Hematopoietic multipotent progenitor cell treated with erythropoietin and hydrocortisone succinate and interleukin-3 and kit ligand, for 8 days (in vitro differentiated cells): ENCODE measurements at places on chromosomes 7 and 10.

- no peak for DNase-seq
These were observed 25.5 kb downstream of the IL15RA start for GRCh38 chr10:5951721-5952407.

DNA sequence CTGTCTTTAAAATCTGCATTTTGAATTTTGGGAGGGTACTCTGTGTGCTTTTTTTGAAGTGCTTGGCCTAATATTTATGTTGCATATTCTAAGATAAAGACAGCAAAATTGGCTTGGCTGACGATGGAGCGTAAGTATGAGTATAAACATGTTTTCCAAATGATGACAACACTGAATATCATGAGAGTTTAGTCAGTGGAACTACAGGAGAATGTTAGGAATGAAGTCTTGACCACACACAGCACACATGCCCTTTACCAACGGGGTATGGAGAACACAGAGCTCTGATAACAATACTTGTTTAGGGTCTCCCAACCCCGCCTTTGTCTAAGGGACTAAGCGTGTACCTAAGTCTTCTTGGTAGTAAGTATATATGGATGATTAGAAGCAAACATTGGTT lies 253.9 kb upstream of the FZD8 start:
- DNase-seq, result no peak

GRCh38 chr10:130218936-130219335 lies 82.7 kb downstream of the GLRX3 start:
- no peak for DNase-seq

- no peak for DNase-seq
These were observed 14.1 kb upstream of the DLG5 start for GRCh38 chr10:77940627-77941026.

DNA sequence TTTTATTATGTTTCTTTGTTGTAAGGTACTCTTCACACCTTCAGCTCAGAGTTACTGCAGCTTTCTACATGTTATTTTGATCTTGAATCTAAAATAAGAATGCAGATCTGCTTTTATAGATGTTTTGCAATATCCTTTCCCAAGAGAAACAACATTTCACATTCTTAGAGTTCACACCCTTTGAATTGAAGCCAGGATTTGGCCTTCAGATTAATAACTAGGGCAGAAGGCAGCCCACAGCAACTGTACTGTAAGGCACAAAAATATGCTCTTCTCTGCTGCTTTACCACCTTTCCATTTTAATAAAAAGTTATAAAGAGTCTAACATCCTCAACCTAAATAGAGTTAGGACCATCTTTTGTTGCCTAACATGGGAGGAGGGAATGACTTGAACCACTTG lies 224.7 kb downstream of the LHFPL3 start:
- DNase-seq, result no peak

- no peak for DNase-seq
These were observed 251.7 kb upstream of the MYO3A start for GRCh38 chr10:25682203-25682851.

DNA sequence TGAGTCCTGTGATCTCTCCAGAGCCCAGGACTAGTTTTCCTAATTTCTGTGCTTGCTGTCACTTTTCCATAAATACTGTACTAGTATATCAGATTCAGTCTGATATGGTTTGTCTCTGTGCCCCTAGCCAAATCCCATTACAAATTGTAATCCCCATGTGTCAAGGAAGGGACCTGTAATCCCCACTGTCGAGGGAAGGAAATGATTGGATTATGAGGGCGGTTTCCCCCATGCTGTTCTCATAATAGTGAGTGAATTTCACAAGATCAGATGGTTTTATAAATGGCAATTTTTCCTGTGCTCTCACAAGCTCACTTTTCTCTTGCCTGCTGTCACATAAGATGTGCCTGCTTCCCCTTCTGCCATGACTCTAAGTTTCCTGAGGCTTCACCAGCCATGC lies 54.8 kb upstream of the IFRD1 start:
- no peak for DNase-seq

GRCh38 chr7:148701414-148701813 lies 2.7 kb downstream of the CUL1 start:
- no peak for DNase-seq

GRCh38 chr10:66695046-66695445 lies 230.8 kb upstream of the LRRTM3 start:
- no peak for DNase-seq

- DNase-seq, result no peak
These were observed 5.2 kb upstream of the ZNF22 start for GRCh38 chr10:44995581-44995913.

DNA sequence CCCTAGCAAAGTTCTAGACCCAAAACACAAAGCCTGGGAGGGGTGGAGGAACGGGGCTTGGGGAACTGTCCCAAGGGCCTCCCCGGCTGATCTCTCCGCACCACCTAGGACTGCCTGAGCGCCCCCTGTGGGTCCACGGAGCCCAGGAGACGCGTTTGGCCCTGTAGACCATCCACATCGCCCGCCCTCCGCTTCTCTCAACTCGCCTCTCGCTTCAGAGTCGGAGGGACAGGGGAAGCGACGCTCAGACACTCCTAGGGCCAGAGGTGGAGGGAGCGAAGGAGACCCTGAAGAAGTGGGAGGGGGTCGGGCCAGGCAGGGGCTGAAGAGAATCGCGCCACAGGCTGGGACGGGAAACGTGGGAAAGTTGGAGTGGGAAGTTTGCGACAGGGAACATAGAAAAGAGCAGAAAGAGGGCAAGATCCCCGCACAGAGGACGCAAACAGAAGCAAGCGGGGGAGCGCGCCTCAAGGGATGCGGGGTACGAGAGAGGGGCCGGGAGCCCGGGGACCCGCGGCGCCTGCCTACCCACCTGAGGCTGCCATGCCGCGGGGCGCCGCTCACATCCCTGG lies 378 bp downstream of the PIK3AP1 start:
- DNase-seq, result peak; percentile 87

- DNase-seq, result no peak
These were observed 450.2 kb upstream of the GALNT17 start for GRCh38 chr7:70681469-70682350.

- peak; percentile 43 for DNase-seq
These were observed 44.1 kb downstream of the SFTPD start for GRCh38 chr10:79904671-79905321.
